HFFc6 (cell line): ENCODE measurements at places on chromosomes 2 and 18.

GRCh38 chr2:203240491-203240890 is 1.7 kb downstream of the CYP20A1 start:
- DNase-seq: no peak

DNA sequence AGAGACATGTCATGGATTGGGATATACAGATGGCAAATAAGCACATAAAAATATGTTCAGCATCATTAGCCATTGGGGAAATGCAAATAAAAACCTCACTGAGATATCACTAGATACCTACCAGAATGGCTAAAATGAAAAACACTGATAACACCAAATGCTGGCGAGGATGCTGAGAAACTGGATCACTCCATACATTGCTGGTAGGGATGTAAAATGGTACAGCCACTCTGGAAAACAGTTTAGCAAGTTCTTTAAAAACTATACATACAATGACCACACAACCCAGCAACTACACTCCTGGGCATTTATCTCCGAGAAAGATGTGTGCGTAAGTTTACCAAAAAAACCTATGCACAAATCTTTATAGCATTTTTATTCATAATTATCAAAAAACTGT is 13.9 kb downstream of the PIAS2 start:
- no peak for DNase-seq

DNA sequence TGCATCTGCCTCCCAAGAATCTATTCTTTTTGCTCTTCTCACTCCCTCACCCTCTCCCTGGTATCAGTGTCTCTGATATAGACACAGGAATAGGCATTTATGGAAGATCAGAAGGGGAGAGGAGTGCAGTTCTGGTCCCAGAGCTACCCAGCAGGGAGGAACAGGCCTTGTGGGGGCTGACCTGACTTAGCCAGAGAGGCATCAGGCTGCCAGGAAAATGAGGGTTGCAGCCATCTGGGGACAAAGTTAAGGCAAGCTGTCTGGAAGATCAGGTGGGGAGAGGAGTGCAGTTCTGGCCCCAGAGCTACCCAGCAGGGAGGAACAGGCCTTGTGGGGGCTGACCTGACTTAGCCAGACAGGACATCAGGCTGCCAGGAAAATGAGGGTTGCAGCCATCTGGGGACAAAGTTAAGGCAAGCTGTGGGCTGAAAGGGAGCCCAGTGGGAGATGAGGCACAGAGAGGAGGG is 69.9 kb upstream of the HK2 start:
- DNase-seq: no peak

DNA sequence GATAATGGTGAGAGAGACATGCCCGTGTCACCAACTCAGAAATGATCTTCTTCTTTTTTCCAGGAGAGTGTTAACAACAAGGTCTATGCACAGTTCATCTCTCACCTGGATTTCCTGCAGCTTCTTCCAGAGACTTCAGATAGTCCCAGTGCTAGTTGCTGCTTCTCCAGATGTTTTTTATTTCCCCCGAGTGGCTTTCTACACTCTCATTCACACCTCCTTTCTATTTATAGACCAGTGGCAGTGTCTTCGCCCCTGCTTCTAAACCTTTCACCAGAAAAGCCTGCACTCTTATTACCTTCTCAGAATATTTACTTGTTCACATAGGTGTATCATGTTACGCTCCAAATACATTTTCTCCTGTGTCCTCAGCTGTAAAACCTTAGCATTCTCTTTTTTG is 558.8 kb upstream of the CHAC2 start:
- DNase-seq: no peak

GRCh38 chr2:105782123-105782522 is 37.4 kb downstream of the NCK2 start:
- no peak for DNase-seq

GRCh38 chr2:127324635-127325034 is 30.7 kb upstream of the ERCC3 start:
- peak; percentile 47 for DNase-seq

DNA sequence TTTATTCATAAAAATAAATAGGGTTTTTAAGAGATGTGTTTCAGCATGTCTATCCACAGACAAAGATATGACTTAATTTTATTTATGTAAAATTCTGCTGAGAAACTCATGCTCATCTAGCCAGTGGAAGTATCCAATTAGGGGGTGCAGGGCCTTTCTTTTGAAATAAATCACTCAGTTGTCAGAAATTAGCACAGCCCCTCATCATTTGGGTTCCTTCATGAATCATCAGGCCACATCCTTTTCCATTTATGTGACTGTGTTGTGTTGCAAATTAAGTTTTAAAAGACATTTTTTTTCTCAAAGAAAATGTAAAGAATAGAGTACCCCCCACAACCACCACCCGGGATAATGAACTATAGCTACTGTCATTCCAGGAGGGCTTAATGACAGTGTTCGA is 185.8 kb downstream of the NRP2 start:
- DNase-seq: no peak

DNA sequence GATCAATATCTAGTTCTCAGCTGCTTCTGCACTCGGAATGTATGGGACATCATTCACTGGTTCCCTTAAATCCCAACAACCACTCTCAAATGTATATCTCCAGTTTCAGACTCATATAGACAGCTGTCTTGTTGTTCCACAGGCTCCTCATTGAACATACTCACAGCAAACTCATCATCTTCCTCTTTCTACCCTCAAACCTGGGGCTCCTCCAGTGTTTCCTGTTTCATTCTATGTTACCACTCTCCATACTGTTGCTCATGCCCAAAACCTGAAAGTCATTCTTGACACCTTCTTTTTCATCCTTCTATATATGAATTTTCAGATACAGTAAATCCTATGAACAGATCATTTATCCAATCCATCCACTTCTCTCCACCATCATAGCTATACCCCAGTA is 18.7 kb upstream of the REL start:
- DNase-seq: no peak

DNA sequence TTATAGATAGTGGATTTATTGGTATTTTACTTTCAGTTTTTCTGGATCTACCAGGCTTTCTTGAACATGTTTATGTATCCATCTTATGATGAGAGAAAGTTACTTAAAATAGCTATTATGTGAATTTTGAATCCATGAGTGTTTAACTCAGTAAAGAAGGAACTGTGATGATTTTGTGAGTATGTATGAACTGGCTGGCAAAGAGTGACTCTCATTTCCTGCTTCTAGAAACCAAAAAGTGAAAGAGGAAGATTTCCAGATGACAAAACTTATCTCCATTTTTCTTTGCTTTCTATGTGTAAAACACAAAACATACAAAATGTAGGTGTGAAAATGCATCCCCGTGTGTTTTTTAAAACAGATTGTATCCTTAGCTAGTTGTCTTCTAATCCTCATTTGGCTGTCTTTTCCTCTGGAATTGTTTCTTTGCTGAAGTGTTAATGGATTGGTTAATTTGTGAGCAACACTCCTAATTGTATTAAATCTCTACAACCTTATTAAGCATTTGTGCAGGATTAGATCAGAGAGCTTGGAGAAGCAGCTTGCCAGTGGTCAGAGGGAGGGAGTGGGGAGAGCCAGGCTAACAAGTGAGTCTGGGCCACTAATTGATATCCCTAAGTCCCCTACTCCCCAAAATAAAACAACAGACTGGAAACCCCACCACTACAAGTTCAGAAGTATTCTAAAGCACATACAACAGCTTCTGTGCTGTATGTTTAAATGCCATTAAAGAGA is 23.9 kb downstream of the PTPRM start:
- DNase-seq: peak; percentile 21

DNA sequence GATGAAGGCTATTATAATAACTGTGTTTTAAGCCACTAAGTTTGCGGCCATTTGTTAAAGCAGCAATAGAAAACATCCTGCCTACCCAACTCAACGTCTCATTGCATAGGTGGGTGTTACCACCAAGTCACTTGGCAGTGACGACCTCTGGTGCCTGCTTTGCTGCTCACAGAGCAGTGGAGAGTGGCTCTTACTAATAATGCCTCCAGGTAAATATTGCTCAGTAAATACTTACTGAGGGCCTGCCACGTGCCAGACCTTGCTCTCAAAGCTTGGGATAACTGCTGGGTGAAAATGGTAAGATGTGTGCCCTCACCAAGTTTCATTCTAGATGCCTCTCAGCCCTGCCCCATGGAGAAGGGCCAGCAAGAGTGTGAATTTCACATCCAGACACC is 27.7 kb downstream of the ITGA6 start:
- no peak for DNase-seq

- DNase-seq: no peak
Measured at GRCh38 chr2:37550190-37550589, 121.3 kb downstream of the CDC42EP3 start.

DNA sequence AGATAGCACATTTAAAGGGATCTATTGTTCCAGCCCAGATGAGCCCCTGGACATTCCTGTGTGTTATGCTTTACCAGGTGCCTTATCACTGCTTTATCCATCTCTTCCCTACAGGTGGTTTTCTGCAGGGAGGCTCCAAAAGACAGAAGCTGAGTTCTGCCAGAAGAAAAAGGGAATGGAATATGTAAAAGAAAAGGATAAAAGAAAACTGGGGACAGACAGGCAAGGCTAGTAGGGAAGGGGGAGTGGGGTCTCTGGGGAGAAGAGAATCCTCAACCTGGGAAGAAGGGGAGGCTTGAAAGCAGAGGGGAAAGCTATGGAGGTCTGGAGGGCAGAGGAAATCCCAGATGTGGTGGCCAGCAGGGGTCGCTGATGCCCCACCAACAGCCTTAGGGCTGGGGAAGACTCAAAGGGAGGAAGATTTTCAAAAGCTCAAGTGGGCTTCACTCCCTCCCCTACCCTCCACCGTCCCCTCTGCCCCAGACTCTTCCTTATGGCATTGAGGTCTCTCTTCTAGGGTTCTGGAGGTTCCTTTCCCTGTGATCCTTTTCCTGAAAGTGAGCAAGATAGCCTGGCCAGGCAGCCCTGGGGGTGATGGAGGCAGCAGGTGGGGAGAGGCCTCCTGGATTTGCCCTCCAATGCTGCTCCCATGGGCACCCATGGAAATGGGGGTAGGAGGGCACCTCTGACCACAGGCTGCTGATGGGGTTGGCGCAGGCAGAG is 178.1 kb upstream of the PKDCC start:
- DNase-seq: peak; percentile 29

DNA sequence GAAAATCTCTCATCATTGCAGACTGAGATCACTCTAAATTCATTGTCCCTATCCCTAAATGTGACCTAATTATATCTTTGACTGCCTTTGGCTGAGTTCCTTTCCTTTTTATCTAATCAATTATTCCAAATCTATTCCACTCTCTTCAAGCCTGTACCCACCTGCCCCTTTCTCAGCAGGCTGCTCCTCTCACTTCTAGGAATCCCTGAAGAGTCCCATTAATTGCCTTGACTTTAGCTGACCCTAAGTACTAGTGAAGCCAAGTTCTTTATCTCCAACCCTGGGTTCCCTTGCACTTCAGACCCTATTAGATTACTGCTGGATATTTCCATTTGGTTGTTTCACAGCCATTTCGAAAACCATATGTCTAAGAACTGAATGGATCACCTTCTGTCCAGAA is 102.8 kb downstream of the GREB1L start:
- DNase-seq: no peak

GRCh38 chr2:83016343-83017110 is 1442.6 kb downstream of the SUCLG1 start:
- no peak for DNase-seq

DNA sequence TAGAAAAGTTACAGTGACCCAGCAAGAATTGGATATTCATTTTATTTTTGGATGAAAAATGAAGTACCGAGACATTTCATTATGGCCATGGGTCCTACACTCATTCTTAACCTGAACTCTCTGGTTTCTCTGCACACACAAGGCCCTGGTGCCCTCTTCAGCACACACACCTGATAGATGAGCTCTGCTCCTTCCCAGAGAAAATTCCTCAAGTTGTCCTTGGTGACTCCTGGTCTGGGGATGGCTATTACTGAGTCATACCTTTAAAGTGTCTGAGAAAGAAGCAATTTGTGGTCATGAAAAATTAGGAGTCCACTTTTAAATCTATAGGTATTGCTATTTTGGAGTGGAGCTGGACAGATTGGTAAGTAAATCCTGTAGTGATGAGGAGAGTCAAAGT is 311.5 kb downstream of the CDH2 start:
- DNase-seq: peak; percentile 11
